ENCODE measurements at places on chromosomes 11 and 22.

- DNase-seq = no peak
Measured at GRCh38 chr11:69413015-69413801, 68.3 kb upstream of the LINC01488 start.

GRCh38 chr11:101741479-101742175 is 157.8 kb upstream of the TRPC6 start:
- no peak for DNase-seq

- DNase-seq = no peak
Measured at GRCh38 chr11:120744016-120744994, 232.8 kb downstream of the GRIK4 start.

DNA sequence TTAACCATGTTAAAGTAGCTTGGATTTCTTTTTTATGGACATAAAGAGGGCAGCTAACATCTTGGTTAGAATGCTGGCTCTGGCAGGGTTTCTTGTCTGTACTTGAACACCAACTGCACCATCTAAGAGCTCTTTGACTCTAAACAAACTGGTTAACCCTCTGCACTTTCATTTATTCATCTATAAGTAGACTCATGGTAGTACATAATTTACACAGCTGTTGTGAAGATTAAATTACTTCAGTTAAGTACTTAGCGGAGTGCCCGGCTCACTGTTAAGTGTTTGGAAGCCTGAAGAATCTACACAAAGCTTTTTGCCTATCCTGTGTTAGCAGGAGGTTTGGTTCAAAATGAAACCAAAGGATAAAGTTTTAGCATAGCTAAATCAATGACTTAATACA is 846.2 kb upstream of the API5 start:
- DNase-seq = no peak

DNA sequence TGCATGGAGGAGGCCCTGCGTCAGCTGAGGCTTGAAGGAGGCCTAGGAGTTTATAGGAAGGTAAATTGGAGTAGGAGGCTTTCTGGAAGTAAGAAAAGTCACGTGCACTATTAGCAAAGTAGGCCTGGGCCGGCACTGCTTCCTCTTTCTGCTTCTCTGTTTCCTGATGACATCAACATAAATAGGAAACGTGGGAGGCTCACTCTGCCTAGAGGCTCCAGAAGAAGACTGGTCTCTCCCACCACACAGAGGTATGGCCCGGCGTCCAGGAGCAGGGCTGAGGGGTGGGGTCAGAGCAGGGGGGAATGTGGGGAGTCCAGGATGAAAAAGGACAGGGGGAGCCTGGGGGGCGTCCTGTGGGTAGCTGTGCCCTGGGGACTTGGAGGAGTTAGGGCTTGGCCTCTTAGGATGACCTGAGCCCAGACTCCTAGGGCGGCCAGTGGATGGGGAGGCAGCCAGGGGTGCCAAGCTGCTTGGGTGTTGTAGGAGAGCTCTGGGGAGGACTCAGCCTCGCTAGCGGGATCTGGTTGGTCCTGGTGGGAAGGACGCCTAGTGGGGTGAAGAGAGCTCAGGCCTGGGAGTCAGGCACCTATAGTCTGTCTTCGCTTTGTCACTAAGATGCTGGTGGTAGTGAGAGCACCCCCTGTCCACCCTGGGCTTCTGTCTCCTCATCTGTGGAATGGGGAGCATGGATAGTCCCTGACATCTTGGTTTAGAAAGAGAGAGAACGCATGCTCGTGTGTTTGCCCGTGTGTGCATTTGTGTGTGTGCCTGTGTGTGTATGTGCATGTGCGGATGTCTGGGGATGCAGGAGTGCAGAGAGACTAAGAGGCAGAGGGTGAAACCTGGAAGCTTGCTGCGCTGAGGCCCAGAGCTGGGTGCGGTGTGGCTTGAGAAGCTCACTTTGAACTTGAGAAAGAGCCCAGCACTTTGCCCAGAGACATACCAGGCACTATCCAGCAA is at the start of gene CSF2RB:
Gene CSF2RB (plus strand): TSS at position 202 of the 963 bp plus-strand sequence. CDS start 8,580 bp downstream, outside the sequence.
- DNase-seq = no peak

GRCh38 chr11:42957831-42958230 is 354.0 kb upstream of the API5 start:
- DNase-seq = no peak

DNA sequence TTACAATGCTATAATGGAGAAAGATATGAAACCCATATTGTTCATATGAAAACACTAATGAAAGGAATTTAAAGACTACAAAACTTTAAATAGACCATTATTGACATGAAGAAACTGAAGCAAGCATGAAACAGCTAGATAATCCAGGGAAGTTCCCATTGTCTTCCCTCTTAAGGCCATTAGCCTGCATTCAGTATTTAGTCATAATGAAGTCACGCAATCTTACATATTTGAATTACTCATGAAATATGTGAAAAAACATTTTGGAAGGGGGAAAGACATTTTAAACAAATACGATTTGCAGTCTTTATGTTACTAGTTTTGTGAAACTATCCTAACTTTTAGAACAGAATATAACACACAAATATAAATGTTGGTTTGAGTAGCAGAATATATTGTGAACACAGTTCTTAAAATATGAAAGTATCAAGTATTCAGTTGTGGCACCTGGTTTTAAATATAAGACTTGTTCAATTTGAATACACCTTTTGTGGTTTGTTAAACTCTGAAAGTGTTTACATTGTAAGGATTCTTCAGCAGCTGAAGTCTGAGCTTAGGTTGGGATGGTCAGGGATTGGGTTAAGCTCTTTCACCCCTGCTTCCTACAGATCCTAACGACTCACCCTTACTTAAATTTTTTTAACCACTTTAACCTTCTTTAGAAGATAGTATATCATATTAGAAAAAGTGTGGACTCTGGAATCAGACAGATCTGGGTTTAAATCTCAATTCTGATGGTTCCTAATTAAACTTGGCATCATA is 500.3 kb upstream of the TENM4 start:
- no peak for DNase-seq

DNA sequence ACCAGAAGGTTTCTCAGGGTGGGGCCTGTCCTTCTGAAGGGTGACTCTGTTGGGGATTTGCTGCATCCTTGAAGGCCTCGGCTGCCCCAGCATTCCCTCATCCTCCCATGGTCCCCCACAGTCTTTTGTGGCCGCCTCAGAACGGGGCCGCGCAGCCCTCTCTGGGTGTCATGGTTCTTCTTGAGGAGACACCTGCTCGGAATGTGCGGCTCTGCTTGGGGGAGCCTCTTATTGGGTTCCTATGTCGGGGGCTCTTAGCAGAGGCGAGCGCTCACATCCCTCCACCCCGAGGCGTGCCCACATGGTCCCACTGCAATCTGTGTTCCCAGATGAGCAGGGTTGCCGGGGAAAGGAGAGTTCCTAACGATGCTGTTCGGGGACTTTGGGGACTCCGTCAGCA is 1008.4 kb downstream of the BRD1 start:
- DNase-seq = no peak

- DNase-seq = no peak
Measured at GRCh38 chr11:57397394-57397990, 7.0 kb upstream of the PRG2 start.

- no peak for DNase-seq
Measured at GRCh38 chr11:24122291-24122690, 374.6 kb upstream of the LUZP2 start.

DNA sequence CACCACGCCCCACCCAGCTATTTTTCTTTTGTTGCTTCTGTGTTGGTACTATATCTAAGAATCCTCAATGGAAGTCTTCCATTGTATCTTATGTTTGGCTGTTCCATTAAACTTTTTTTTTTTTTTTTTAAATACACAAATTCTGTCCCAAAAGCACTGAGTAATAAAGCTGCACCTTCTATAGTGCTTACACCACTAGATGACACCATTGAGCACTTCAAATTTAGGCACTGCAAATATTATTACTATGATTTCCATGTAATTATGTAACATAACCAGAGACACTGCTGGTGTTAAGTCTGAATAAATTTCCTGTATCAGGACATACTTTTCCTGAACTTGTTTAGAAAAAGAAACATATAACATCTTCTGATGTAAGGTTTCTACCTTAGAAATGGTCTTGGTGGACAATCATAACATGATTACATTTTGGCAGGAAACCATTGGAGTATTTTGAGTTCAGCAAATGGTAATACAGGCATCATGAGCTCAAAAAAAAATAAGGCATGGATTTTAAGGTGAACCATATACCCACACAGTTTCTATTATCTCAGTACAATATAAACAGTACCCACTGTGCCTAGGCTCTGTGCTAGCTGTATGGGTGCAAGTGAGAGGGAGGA is 110.5 kb downstream of the ATG16L2 start:
- peak; percentile 10 for DNase-seq
